ENCODE measurements at places on chromosomes 7 and 10. TPM values are rescaled to one million over a fixed set of nuclear protein-coding genes. Genes with fewer than 3 reads are reported as not detected.

SPDYE2B gene
- not detected for total RNA-seq

INMT gene
- 1.5 TPM for total RNA-seq

PLEKHS1 gene
- 1.0 TPM for total RNA-seq

DNAH11 gene
- 1.1 TPM for total RNA-seq

C10orf105 gene
- not detected for total RNA-seq

FFAR4 gene
- 0.16 TPM for total RNA-seq

STEAP2 gene
- total RNA-seq: 2.4 TPM

NYAP1 gene
- 0.16 TPM for total RNA-seq

KCP gene
- total RNA-seq: 1.8 TPM

ZNF735 gene
- not detected for total RNA-seq

AKR1C8 gene
- not detected for total RNA-seq

UCN3 gene
- total RNA-seq: not detected

VSIR gene
- total RNA-seq: 45.8 TPM
